ENCODE measurements at places on chromosomes 5 and 9.

DNA sequence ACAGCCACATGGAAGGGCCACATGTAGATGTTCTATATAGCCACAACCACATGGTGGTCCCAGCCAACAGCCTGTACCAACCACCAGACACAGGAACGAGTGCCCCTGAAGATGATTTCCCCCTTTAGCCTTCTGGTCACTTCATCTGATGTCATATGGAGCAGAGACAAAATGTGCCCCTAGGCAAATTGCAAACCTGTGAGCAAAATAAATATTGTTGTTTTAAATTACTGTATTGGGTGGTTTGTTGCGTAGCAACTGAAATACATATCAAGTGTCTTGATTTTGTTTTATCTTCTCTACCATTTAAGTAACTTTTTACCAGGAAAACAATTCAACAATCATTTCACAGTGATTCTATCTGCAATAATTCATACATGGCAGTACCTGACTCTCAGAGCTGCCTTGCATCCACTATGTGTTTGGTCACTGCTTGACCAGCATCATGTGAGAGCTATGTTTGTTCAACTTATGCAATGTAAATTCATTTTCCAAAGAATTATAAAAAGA is 142.5 kb upstream of the VLDLR start:
- no peak for DNase-seq

DNA sequence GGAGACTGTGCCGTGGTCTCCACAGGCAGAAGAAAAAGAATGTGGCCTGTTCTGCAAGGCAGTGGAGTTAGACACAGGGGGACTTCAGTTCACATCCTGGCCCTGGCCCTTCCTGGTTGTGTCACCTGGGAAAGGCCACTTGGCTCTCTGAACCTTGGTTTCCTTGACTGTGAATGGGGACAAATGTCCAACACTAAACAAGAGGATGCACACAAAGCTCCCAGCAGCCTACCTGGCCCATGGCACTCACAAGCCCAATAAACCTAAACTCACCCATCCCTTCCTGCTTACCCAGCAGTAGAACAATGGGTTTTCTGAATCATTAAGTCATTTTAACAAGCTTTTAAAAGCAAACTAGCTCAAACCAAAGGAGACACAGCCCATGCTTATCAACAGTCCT is 103.9 kb downstream of the FRMD3 start:
- DNase-seq, result no peak

- peak; percentile 28 for DNase-seq
Observed at GRCh38 chr5:146213210-146213826, 9.9 kb downstream of the RBM27 start.

DNA sequence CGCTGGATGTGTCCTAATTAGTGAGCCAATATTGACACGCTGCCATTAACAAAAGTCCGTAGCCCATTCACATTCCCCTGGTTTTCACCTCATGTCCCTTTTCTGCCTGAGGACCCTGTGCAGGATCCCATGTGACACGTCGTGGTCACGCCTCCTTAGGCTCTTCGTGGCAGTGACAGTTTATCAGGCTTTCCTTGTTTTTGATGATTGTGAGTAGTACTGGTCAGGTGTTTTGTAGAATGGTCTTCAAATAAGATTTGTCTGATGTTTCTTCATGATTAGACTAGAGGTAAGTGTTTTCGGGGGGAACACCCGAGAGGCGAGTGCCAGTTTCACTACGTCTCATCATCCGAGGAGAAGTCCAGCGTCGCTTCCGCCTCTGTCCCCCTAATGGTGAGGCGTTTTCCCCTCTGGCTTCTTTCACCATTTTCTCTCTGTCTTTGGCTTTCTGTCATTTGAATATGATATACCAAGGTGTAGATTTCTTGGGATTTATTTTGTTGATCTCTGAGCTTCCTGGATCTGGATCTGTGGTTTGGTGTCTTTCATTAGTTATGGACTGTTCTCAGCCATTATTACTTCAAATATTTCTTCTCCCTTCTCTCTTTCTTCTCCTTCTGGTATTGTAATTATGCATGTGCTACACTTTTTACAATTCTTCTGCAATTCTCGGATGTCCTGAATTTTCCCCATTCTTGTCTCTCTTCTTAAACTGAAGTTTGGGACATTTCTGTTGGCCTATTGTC is 57.3 kb downstream of the TRIP13 start:
- DNase-seq, result no peak

- DNase-seq, result no peak
Observed at GRCh38 chr9:113537229-113537810, 73.8 kb downstream of the RGS3 start.

Measured in NCI-H226 (cell line).